Bronchus fibroblast of lung (primary cell): ENCODE measurements at places on chromosomes 2 and 18. TPM values are rescaled to one million over a fixed set of nuclear protein-coding genes. Genes with fewer than 3 reads are reported as not detected.

SERPINB13 gene
- not detected in 2 replicates for total RNA-seq

IL1RL1 gene
- 0.17 and 0.89 TPM in 2 replicates for total RNA-seq

SAG gene
- total RNA-seq, result not detected in 2 replicates

IL1RL2 gene
- total RNA-seq, result 0.50 and 0.74 TPM in 2 replicates

IL18R1 gene
- 1.0 and 1.3 TPM in 2 replicates for total RNA-seq

TGFBRAP1 gene
- 9.8 TPM in 2 replicates for total RNA-seq

REG3A gene
- not detected in 2 replicates for total RNA-seq

TXNDC2 gene
- not detected in 2 replicates for total RNA-seq

CLEC4F gene
- not detected in 2 replicates for total RNA-seq

SLC8A1 gene
- total RNA-seq, result 11.9 and 15.0 TPM in 2 replicates

UBR3 gene
- total RNA-seq, result 9.1 and 10.4 TPM in 2 replicates

FOXD4L1 gene
- not detected in 2 replicates for total RNA-seq

ANKRD53 gene
- 2.0 and 2.2 TPM in 2 replicates for total RNA-seq

PRSS56 gene
- not detected in 2 replicates for total RNA-seq

L3MBTL4 gene
- total RNA-seq, result under 0.01 TPM in 2 replicates

SIX3 gene
- total RNA-seq, result not detected in 2 replicates

CDK15 gene
- 15.0 and 18.3 TPM in 2 replicates for total RNA-seq

MEP1B gene
- total RNA-seq, result not detected in 2 replicates
